ENCODE measurements at places on chromosomes 7 and 10.
A peak's percentile ranks its signal among the peaks of the same experiment; 100 is the strongest.

GRCh38 chr7:142537760-142538159, 211.5 kb upstream of the PRSS1 start:
- no peak for DNase-seq

GRCh38 chr10:119737823-119738222, 12.0 kb downstream of the INPP5F start:
- no peak for DNase-seq

- no peak for DNase-seq
These were observed 259.1 kb downstream of the KLF6 start for GRCh38 chr10:3525832-3526449.

DNA sequence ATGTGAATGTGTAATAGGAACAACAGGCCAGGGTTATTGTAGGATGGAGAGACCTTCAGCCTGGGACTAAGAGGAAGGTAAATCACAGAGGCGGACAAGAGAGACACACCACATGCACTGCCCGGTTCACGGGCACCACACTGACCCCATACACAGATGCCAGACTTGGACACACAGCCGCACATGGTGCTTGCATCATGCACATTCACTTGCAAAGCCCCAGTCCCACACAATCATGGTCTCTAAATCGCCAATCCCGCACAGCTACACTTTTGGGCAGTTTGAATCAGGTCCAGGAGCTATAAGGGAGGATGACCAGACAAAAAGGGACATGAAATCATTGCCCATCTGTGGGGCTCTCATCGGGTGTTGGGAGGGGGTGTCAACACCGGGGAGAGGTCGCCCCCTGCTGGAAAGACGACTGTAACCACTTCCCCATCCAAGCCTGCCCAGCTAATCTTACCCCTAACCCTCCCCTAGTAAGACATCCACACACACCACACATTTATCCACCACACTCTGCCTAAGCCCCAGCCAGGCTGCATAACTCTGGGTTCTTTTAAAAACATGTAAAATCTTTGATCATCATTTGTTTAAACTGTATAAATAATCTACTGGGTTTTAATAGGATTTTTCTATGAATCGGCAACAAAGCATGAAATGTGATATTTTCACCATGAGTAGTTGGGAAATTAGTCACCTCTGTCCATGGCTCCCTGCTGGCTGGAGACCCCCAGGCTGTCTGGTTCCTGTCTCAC, 40.5 kb upstream of the SLF2 start:
- DNase-seq = peak; percentile 37

DNA sequence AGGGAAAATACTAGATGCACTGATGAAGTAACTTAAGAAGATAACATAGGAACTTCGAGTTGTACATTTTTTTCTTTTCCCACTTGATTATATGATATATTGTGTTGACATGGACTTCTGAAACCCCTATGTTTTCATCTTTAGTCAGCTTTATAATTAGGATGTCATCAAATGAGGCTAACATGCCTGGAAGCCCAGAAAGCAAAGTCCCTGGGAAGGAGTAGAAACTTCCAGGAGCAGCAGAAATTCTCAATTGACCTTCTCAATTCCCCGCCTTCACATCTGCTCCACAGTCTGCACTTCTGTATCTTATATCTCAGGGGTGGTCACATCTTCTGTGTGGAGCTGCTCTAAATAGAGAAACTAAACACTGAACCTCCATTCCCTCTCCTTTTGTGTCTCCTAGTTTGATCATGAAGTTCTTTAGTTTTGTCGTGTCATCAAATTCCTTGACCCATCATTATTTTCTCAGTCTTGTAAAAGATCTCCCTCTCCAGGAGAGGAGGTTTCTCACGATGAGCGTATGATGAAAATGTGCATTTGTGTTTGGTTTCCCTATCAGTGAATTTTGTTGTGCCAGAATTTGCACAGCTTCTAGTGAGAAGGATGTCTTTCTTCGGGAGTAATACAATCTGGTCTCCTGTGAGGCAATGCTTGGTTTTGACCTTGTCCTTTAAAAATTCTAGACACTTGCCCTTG, 303.3 kb downstream of the SUGCT start:
- no peak for DNase-seq

GRCh38 chr7:40186586-40186985, 51.8 kb downstream of the SUGCT start:
- no peak for DNase-seq

DNA sequence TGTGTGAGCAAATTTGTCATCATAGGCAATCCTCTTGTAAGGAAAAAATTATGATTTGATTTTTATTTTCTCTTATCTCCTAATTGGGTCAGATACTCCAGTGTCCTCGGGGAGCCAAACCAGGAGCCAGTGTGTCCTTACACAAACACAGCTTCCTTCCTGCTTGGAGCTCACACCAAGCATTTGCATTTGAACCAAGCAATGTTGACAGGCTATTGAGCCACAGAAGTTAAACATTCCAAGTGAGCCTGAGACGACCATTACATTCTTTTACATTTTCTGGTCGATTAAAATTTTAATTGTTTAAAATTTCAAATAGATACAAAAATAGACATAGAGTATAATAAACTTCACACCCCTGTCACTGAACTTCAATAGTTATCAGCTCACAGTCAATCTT, 194.8 kb downstream of the CFTR start:
- DNase-seq = no peak

DNA sequence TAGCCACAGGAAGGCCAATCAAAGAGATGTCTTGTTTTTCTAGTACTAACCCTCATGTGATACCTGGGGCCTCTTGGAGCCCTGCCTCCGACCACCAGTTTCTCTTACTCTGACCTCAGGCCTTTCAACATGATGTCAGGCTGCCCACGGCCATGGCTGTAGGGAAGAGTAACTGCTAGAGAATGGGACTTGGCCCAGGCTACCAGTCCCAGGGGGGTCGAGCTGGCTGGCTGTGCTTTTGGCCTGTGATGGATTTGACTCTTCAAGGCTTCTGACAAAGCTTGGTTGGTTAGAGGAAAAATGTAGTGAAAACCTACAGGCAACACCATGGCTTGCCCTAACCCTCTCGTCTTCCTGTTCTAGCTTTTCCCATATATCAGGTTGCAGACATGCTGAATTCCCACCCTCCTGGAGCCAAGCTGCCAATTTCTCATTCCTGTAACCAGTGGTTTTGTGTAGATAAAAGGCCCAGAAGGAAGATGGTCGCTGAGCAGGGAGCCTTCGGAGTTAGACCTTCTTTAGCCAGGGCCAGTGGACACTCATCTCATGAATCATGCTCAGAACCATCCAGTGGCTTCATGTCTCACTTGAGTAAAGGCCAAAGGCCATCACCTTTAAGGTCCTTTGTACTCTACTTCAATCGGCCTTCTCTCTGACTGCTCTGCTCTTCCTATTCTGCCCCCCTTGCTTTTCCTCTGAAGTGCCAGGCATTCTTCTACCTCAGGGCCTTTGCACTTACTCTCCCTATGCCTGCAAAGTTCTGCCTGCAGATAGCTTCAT, 19.7 kb downstream of the SUFU start:
- DNase-seq = no peak

DNA sequence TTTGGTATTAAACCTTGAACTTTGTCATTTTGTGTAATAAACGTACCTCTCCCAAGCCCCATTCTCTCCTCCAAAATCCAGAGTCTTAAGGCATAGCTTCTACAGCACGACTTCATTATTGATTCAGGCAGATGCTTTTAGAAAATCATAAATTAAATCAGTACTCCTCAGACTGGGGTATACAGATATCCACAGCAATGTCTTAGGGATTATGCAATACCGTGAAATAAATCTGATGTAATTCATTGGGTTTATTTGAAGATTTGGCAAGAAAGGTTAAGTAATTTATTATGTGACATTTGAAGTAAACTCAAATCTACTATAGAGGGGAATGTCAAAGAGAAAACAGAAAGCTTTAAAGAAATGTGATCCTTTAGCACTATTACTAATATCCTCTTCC, 246.1 kb upstream of the PLXDC2 start:
- no peak for DNase-seq

DNA sequence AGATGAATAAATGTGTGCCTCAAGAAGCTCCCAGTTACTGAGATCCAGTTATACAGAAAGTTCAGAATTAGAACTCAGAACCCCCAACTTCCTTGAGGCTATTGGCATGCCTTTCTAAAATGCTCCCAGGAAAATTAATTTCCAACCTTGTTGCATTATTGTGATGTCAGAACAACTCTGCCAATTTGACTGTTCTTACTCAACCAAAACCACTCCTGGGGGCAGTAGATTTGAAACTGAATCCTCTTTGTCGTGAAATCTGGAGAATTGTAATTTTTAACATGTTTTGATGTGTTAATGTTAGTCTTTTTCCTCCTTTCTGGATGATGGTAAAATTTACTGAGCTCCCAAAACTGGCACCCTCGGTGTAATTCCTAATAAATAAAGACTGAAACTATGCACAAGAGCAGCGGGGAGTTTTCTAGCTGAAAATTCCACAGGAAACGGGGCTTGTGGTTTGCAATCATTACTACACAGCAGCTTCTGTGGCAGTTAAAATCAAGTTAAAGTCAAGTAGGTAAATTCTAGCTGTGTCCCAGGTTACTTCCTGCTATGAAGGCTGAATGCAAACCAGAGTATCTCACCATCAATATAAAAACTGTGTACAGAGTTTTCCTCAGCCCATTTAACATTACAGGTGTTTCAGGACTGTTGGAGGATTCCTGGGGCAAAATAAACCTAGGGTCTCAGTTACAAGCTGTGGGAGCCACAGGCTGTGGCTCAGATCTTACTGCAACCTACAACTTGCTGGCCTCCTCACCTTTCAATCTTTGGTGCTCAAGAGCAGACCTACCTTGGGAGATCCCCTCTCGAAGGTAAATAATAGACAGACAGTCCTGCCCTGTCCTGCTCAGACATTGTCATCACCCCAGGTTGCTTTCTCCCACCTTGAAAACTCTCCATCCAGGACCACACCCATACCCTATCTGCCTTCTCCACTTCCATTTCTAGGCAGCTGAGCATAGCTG, 156.3 kb upstream of the KMT2E start:
- no peak for DNase-seq

GRCh38 chr10:97188261-97188711, 2.5 kb upstream of the SLIT1 start:
- DNase-seq = no peak

DNA sequence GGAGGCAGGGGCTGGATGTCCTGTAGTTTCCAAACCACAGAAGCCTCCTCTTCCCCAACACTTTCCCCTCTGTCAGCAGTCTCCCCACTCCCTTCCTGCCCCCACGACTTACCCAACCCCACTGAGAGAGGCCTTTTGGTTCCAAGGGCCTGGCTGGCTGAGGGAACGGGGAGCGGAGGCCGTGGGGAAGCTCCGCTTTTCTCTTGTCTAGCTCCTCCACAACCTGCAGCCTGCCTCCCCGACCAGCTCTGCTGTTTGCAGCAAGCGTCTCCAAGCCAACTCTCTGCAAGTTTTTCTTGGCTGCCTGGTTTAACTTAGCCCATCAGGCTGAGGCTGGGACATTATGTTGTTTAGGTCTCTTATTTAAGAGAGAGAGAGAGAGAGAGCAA, 126.8 kb downstream of the NEURL1 start:
- no peak for DNase-seq

GRCh38 chr10:97010695-97011206, 175.0 kb downstream of the SLIT1 start:
- no peak for DNase-seq

- DNase-seq = no peak
These were observed 155.4 kb downstream of the NRP1 start for GRCh38 chr10:33179067-33179466.

DNA sequence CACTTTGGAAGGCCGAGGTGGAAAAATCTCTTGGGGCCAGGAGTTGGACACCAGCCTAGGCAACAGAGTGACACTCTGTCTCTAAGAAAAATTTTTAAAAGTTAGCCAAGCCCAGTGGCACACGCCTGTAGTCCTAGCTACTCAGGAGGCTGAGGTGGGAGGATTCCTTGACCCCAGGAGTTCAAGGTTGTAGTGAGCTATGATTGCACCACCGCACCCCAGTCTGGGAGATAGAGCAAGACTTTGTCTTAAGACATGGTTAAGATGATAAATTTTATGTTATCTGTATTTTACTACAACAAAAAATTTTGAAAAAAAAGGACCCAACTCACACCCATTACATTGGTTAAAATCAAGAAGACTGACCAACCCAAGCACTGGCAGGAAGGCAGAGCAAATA, 44.4 kb upstream of the SMARCD3 start:
- no peak for DNase-seq

DNA sequence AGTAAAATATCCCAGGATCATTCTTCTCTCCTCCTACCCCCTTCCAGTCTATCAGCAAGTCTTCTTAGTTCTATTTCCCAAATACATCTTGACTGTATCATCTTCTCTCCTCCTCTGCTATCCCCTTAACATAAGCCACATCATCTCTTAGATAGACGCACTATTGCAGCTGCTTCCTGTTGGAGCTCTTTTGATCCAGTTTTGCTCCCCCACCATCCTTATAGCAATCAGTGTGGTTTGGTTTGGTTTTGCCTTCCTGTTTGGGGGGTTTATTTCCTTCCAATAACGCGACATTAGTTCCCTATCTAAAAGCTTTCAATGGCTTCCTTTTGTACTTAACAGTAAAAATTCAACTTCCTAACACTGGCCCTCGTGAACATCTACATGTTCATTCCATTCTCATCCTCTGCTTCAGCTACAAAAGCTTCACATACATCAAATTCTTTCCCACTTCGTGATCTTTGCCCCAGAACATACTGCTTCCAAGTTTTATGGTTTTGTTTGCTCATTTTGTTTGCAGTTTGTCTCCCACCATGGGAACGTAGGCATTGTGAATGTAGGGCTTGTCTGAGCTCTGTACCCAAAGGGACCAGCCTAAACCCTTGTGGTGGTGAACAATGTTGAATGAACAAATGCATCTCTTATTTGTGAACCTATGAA, 33.7 kb upstream of the PLXDC2 start:
- DNase-seq = no peak

DNA sequence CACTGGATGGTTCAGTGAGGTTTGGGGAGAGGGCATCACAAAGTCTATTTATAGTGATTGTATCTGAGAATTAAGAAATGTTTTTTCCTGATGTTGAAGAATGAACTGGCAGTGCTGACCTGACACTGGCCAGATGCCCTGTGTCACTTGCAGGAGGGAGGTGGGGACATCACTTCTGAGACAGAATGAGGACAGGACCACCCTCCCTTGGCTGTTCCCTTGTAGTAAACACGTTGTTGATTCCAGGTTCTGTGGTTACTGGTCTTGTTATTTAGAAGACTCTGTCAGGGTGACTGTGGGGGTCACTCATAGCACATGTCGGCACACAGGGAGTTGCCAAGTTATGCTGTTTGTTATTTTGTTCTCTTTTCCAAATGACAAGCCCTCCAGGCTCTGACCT, 126.4 kb downstream of the ADCY1 start:
- DNase-seq = peak; percentile 6

- DNase-seq = no peak
These were observed 24.5 kb downstream of the UMAD1 start for GRCh38 chr7:7665031-7665430.

GRCh38 chr10:112052166-112052565, 131.4 kb downstream of the GPAM start:
- no peak for DNase-seq

- DNase-seq = no peak
These were observed 218.6 kb downstream of the THSD7A start for GRCh38 chr7:11613292-11613930.

- DNase-seq = no peak
These were observed 60.8 kb downstream of the NRCAM start for GRCh38 chr7:108395426-108395825.

- DNase-seq = no peak
These were observed 65.2 kb downstream of the CREB3L2 start for GRCh38 chr7:137936509-137937201.

All from posterior cingulate gyrus (tissue), 11 donors.